Stimulated activated CD4-positive, alpha-beta T cell treated with anti-CD3 and anti-CD28 coated beads, Interleukin-1b, Interleukin-23, amount 100 ng/mL, for 4 hours (primary cell): ENCODE measurements at places on chromosomes 5 and 9.
A peak's percentile ranks its signal among the peaks of the same experiment; 100 is the strongest.

- DNase-seq: no peak
These were observed 110.3 kb downstream of the VAV2 start for GRCh38 chr9:133881671-133882381.

DNA sequence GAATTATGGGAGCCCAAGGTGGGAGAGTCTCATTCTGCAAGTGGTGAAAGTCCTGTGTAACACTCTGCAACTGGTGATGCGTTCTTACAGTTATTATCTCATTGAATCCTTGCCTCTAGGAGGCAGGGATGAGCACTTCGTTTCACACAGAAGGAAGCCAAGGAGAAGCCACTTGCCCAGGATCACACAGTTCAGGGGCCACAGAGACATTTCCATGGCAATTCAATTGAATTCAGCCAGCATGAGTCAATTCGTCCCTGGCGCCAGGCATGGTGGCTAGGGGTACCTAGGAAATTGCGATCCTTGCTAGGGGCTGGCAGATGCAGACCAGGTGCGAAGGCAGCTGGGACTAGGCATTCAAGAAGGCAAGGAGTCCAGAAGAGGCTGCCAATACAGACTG is 26.2 kb downstream of the LHX2 start:
- no peak for DNase-seq

- no peak for DNase-seq
These were observed 627.2 kb downstream of the IRX1 start for GRCh38 chr5:4222821-4223220.

DNA sequence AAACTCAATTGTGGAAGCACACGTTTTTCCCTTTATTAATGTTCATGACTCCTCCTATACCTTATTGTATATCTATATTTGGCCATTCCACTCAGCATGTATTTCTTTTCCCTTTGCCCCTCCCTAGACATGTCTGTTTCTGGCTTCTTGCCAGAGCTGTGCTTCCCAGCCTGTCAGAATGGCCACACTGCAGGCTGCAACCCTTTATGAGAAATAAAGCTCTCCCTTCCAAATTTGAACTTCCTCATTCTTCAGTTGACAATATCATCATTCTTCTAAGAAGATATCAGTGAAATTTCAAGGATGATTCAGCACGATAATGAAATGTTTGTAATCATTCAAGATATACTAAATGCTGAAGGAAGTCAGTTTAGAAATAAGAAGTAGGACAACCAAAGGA is 107.6 kb upstream of the PRSS3 start:
- DNase-seq: no peak

DNA sequence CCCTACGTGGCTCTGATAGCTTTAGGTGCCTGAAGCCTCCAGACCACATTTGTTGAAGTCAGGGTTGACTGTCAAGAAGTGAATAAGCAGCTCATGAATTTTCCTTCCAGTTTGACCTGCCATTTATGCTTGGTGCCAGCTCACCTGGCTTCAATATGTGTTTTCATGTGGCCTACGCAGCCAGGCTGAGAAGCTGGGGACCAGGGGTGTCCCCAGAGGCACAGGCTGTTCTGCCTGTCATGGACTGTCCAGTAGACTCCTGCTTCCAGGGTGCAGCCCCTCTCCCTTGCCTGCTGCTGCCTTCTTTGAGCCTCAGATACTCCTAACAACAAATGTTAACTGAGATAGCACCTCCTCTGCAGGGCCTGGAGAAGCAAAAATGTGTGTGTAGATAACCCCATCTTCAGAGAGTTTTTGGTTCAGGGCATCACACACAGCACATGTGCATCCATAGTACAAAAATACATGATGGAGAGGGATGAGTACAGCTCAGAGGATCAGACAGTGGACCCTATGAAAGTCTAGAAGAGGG is 5.8 kb downstream of the TNFAIP8 start:
- no peak for DNase-seq

DNA sequence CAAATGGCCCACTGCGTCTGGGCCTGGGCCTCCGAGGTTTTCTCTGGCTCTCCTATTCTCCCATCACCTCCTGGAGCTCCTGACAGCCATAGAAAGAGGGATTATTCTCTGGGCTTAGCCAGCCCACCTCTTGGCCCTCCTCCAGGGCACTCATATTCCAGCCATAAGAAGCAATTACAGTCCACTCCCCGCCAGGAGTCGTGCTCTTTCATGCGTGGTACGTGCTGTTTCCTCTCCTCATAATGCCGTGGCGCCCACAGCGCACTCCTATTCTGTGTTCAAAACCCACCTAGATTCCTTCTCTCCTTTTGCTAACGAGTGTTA is 240.8 kb upstream of the ZNF462 start:
- no peak for DNase-seq

- DNase-seq: no peak
These were observed 14.6 kb downstream of the ANXA6 start for GRCh38 chr5:151142933-151143332.

GRCh38 chr5:83711982-83712601 is 8.6 kb downstream of the HAPLN1 start:
- no peak for DNase-seq

DNA sequence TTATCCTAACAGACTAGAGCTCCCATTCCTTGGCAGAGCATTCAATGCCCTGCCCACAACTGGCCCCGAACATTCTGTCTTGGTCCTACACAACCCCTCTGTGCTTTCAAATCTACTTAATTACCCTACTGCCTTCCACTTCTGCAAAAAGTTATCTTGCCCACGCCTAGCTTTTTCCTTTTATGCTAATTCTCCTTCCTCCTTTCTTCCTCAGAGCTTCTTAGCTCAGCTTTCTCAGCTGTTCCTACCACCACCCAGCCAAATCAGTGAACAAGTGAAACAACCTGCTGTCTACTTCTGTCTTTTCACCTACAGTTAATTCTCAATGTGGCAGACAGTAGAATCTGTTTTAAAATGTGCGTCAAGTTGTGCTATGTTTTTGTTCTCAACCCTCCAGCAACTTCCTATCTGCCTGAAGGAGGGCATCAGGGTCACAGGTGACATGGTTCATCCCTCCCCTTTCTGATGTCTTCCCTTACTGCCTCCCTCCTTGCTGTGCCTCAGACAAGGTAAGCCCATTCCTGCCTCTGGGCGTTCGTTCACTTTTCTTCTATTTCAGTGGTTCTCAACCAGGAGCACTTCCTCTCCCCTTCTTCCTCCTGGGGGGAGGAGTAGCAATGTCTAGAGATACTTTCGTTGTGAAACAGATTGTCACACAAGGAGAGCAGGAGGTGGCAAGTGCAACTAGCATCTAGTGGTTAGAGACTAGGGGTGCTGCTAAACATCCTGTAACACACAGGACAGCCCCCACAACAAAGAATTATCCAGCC is 1.3 kb upstream of the REEP5 start:
- no peak for DNase-seq

GRCh38 chr5:157167214-157167621 is 1.2 kb upstream of the GARIN3 start:
- no peak for DNase-seq

- no peak for DNase-seq
These were observed 115.9 kb upstream of the MINAR2 start for GRCh38 chr5:129631961-129632360.

GRCh38 chr5:112106878-112107277 is 312.2 kb downstream of the EPB41L4A start:
- no peak for DNase-seq

GRCh38 chr5:114330916-114331531 is 30.8 kb upstream of the KCNN2 start:
- DNase-seq: no peak

- DNase-seq: no peak
These were observed 485.2 kb downstream of the RAB3C start for GRCh38 chr5:59067956-59068656.

GRCh38 chr5:141475625-141476131 is at the start of gene PCDHGC3:
Gene PCDHGC3, plus strand, starts transcription at chr5:141475966. Its CDS starts 151 bp downstream, at chr5:141476117.
- peak; percentile 25 for DNase-seq

DNA sequence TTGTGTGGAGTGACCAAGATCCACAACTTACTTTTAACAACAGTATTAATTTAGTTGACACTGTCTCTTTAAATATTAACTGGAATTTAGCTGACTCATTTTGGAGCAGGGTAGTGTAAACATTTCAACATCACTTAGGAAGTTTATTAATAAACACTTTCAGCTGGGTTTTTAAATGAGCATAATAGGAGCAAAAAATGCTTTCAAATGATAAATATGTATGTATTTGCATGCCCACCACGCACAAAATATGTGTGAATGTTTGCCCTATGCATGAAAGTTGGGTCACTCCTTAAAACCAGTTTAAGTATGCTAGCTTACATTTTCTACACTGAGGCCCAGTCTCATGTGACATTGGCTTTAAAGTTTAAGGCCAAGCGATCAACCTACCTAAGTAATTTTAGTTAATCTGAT is 2.9 kb downstream of the ZFAND5 start:
- no peak for DNase-seq

DNA sequence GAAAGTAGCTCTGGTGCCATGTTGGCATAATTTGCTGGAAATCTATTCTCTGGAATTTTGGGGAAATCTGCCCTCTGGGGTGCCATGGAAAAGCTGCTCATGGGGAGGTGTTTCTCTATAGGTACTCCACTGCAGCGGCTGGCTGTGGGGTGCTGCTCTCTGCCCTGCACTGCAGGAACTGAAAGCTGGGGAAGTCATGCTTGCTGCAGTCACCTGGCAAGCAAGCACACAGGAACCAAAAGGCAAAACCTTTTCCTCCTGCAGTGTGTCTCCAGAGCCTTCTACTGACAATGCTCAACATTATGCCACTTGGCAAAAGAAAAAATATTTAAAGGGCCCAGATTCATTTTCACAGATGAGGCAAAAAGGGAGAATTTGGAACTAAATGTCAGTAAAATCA is 25.8 kb upstream of the CARNMT1 start:
- DNase-seq: no peak

DNA sequence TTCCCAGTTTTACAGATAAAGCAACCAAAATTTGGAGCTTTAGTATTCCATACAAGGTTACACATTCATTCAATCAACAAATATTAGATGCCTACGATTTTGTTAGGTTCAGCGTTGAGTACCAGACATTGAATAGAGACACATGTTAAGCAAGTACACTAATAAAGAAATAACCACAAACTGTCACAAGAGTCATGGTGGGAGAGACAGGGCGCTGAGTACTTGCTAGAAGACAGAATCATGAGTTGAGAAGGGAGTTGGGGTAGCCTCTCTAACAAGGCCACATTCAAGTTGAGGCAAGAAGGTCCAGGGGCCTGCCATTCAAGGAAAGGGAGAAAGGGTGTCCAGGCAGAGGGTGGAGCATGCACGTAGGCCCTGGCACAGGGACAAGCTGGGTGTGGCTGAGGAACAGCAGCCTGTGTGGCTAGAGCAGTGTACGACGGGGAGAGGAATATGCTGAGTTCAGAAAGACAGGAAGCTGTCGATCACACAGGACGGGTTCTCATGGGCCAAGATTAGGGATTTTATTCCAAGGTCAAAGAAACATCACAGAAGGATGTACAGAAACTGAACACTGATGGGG is 17.0 kb downstream of the CDK5RAP2 start:
- DNase-seq: no peak

DNA sequence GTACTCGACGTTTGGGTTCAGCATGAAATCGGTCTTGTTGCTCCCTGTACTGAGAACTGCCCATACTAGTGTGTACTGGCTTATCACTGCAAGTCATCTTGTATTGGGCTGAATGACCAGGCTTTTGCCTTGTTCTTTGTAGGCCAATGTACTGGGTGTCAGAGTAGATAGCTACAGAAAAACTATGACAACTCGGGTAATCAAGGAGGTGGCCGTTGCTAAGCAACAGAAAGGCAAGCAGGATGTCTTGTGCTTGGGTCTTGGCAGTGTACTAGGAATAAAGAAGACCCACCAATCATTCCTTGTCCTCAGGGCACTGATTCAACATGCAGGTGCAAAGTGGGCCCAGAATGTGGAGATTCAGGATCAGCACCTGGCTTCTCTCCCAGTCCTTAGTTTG is 11.9 kb upstream of the SHISAL2B start:
- DNase-seq: no peak

GRCh38 chr5:175321927-175322532 is 122.0 kb downstream of the DRD1 start:
- DNase-seq: no peak

DNA sequence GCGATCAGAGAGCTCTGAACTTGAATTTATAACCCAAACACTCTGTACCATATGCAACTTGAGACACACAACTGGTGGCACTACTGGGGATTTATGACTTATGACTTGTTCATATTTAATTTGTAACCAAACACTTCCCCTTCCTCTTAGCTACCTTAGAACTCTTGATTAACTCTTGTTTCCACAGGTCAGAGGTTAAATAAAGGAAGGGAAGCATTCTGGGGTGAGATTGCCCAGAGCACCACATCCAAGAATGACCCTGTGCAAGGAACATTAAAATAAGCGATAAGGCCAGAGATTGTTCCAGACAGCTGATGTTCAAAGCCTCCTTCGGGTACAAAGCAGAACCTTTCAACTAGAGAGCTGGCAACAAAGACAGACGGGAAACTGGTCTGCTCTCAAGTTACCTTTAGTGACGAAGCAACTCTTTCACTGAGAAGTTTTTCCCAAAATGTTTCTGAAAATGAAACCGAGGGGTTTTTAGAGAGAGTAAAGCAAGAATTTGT is 242.6 kb downstream of the DENND1A start:
- DNase-seq: no peak

- DNase-seq: peak; percentile 99
These were observed at the start of gene IRF1 for GRCh38 chr5:132490484-132491367. Gene IRF1, minus strand, starts transcription at chr5:132490773. Its CDS starts 1,295 bp downstream, at chr5:132489478.

GRCh38 chr9:130159915-130160670 is 12.1 kb upstream of the NCS1 start:
- DNase-seq: no peak

- no peak for DNase-seq
These were observed 94.9 kb downstream of the HTR4 start for GRCh38 chr5:148559461-148559860.

GRCh38 chr5:133963493-133964128 is 4.8 kb downstream of the C5orf15 start:
- no peak for DNase-seq

- DNase-seq: no peak
These were observed 32.7 kb downstream of the FBXO38 start for GRCh38 chr5:148416416-148416815.

DNA sequence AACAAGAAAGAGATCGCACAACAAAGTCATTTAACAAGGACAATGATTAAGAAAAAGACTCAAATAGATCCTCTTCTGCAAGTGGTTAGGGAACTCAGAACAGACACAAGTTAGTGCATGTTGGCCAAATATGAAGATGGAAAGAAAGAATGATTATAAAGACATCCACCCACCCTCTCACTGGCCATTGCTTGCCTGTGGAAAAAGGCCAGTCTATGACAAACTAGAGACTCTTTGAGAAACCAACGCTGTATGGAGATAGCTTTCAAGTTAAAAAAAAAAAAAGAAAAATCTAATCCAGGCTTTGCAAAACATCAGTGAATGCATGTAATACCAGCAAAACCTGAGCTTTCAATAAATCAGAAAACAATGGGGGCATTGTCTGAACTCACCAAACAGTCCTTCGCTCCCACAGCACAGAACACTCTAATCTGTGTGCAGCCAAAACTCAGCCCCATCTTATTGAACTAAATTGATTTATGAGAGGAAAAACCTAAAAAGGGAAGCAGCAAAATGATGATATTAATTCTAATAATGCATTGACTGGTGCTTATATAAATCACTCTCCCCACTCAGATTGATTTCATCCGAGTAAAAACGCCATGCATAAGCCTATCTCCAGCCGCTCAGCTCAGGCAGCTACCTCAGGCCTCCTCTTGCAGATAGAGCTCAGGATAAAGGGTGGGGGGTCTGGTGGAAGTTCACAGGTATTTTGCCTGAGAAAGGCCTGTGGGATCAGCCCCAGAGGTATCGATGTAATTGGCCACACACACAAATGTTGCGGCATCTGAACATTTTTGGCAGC is 547.1 kb downstream of the CCDC171 start:
- no peak for DNase-seq
